ENCODE measurements at places on chromosomes 13 and 19.
A peak's percentile ranks its signal among the peaks of the same experiment; 100 is the strongest.

DNA sequence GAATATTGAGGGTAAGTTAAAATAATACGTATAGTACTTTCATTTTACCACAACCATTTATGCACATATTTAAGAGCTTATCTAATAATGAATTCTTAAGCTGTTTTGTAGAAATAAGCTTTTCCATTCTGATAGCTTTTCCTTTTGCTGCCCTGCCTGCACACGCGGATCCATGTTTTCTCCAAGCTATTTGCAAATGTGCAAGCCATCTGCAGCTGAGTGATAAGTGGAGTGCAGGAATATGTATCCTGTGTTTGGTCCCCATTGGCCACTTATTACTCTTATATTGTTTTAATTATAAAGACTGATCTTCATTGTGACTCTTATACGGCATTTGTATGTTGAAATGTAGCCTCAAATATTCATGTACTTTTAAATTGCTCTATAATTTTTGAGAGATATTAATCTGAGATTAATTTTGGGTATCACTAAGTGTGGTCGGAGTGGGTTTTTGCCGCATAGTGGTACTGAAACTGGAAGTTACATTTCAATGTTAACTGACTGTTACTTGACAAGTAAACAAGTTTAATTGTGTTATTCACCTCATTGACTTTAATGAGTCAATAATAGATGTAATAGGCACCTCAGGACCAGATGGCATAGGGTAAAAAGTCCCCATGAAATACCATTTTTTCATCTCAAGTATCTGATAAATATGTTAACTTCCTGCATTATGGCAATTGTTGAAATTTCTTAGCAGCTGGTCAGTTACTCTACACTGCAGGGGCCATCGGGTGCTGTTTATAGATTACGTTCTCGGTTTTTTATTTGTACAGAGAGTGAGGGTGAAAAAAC is 1567.4 kb downstream of the EFNB2 start:
- no peak for DNase-seq

DNA sequence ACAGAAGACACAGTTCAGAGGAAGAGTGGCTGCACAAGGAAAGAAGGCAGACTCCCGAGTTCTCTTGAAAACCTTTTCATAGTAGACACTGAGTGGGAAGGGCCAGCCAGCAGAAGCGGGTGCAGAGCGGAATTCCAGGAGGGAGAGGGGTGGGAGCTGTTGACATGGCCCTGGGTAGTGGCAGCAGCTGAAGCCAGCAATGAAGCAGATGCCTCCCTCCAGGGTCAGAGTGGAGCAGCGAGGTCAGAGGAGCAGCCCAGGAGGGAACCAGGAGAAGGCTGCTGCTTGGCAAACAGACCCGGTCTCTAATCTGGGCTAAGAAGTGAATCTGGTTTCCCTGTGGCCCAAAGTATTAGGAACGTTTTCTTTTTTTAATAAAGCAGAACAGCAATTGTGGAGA is 73.9 kb upstream of the SPATA13 start:
- DNase-seq = no peak

DNA sequence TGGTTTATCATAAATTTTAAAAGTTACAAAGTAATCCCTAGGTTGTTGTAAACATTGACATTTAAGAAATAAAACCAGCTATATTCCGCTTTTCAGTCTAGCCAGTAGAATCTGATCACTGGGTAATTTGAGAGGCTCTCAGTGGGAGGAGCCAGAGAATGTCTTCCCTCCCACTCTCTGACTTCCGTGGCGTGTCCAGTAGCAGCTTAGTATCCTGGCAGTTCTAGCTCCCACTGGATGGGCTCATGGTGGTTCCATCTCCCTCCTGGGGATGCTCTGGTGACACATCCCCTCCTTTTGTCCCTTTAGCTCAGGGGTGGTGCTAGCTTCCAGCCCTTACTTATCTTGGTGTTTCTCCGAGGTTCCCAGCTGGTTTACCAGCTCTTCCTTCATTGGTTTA is 34.5 kb downstream of the MTUS2 start:
- no peak for DNase-seq

GRCh38 chr19:14818588-14818987 is 16.4 kb downstream of the OR7A5 start:
- DNase-seq = no peak

DNA sequence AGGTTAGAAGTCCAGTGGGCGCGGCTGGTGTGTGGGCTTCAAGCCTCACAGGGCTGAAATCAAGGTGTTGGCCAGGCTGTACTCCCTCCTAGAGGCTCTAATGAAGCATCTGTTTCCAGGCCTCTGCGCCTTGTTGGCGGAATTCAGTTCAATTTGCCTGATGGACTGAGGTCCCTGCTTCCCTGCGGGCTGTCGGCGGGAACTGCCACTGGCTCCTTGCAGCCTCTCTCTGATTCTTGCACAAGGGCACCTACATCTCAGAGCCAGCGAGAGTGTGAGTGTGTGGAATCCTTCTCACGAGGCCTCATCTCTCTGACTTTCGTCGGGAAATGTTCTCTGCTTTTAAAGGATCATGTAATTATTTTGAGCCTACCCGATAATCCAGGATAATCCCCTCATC is 128.6 kb downstream of the DLEU7 start:
- DNase-seq = no peak

- DNase-seq = no peak
These were observed 3.7 kb downstream of the CALM3 start for GRCh38 chr19:46604781-46605355.

DNA sequence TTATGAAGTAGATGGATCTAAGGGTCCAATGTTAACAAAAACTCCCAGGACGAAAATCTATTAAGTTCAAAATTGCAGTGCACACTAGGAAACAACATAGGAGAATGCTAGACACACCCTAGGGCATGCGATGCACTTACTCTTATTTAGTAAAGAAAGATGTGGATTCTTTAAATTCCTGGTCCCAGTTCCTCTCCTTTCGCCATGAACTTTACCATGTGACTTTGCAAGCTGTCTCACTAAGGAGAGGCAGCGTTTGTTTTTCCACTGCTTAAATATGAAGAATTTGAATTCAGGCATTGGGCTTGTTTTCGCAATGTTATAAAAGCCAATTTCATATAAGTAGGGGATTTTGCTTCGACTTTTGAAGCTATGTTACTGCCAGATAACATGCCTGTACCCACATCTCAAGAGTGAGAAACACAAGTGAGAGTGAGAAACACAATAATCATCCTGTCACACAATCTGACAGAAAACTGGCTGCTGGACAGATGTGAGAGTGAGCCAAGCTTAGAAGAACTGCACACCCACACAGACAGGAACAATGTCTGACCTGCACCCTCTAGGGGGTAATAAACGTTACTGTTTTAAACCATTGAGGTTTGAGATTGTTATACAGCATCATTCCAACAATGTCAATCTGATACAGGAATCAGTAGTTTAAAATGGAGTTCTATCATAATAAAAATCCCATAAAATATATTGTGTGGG is 1308.4 kb downstream of the SLITRK5 start:
- no peak for DNase-seq

DNA sequence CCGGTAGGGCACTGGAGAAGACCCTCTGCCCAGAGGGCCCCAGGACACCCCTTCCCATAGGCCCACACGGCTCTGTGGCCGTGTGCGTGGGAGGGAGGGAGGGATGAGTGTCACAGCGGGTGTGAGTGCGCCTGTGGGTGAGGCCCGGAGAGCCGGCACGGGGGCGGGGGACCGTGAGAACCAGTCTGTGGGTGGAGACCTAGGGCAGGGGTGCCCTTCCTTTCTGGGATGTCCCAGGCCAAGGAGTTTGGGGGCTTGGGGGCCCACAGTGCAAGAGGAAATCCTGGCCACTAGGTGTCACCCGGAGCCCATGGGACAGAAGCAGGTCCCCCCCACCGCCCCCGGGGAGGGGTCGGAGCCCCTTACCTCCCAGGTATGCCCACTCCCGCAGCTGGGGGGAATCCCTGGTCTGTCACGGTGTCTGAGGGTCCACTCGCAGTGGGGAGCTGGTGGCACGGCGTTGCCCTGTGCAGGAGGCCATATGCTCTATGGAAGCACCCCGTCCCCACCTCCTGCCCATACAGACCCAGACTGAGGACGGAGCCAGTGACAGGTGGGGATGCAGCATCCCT is 16.0 kb upstream of the SLC7A10 start:
- DNase-seq = peak; percentile 30

DNA sequence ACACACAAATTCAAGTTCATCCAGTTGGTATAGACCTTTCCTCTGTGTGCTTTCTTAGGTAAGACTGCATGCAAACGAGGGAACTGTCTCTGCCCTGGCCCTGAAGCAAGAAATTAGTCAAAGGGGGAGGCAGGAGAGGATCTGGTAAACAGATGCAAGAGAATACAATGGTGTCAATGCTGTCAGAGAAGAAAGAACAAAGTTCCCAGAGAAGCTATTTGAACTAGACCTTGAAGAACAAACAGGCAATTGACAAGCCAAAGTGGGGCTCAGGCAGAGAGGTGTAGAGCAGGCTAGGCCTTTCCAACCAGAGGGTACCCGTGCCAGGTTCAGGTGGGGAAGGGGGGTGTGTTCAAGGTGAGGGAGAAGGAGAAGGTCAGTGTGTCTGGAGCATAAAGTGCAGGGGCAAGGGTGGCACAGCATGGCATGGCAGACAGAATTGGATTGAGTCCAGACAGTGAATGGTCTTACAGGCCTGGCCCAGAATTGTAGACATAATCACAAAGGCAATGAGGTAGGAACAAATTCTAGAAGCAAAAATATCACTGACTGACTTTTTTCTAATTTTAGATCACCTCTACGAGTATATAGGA is 95.0 kb upstream of the STARD13 start:
- no peak for DNase-seq

GRCh38 chr13:48578516-48579164 is 45.8 kb upstream of the RCBTB2 start:
- no peak for DNase-seq

DNA sequence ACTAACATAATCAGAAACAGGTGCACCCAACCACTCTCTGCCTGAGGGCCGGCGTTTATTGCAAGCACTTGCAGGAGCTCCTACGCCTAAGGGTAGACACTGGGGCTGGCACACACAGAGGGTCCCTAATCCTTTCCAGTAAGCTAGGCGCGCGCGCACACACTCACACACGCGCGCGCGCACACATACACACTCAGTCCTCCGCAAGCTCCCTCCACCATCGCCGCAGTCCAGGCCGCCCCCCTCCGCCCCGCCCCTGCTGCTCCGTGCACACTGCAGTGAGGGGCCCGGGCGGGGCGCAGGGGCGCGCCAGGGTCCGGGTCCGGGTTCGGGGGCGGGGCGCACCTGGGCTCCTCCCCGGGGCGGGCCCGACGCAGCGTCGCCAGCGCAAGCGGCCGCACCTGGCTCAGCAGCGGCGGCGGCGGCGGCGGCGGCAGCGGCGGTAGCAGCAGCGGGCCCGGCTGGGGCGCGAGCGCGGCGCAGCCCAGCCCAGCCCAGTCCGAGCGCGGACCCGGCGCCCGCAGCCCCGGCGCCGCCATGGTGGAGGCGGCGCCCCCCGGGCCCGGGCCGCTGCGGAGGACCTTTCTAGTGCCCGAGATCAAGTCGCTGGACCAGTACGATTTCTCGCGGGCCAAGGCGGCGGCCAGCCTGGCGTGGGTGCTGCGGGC is at the start of gene CAMSAP3:
CAMSAP3 (plus strand) TSS at position 398 of the 668 bp plus-strand sequence; CDS start at position 538, 140 bp downstream.
- peak; percentile 51 for DNase-seq

DNA sequence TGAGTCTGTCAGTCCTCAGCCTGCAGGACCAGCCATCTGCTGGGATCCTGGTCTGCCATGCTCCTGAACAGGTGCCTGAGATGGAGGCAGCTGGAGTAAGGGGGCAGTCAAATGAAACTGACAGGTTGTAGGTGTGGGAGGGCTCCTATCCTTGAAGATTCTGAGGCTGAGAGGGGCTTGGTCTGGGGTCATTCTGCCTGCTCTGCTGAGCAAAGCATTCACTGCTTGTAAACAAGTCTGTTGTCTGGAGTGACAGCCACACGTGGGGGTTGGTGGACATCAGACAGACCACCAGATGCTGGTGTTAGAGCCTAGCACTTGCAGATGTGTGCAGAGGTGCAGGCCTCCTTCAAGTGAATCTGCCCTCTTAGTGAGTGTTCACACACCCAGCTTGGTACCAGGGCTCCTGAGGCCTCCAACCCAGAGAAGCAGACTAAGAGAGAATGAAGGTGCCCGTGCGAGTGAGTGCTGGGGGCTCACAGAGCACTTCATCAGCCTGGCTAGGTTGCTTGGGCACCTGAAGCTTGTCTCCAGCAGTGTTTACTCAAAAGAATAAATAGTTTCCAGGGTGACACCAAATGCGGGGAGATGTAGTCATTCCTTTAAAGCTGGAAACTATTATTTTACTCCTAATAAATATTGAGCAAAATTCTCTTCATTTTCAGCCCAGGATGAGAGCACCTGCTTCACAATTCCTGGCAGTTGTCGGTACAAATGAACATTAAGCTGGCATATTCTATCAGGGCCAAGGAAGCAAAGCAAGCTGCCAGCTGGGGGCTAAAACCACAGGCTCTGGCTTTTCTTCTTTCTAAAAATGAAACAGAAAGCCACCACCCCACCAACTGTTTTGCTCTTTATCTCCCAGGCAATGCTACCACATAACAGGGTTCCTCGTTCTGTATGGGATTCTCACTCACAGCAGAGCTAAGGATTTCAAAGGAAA is 82.3 kb downstream of the RNASEH2B start:
- DNase-seq = no peak

- no peak for DNase-seq
These were observed 314.1 kb downstream of the FOXO1 start for GRCh38 chr13:40352380-40352778.

DNA sequence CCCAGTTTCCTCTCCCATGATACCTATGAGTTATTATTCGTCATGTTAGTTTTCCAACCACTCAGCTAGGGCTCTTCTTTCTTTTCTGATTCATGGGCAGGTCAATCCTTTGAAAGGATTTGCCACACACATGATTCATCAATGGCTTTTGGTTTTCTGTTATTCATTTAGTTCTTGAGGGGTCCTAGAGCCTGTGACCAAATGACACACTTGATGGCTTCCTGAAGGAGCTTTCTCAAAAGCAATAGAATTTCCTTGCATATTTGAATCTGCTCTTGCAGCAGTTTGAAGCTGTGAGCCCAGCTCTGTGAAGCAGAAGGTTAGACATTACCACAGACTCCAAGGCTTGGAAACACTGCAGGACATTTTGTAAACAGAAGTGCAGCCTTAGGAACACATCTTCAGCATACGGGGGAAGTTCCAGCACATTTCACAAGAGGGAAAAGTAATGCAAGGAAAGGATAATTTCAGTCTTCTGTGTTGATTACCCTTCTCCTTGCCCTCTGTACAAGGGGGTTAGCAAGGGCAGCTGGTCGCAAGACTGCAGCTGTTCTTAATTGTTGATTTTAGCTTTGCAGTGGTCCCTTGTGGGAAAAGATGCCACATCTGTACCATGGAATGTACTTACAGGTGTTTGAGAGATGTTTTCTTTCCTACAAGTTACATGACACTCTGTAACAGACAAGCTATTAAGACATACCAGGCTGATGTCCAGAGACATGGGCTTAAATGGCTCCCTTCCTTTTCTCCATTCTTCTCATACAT is 338.6 kb downstream of the KCNRG start:
- no peak for DNase-seq

DNA sequence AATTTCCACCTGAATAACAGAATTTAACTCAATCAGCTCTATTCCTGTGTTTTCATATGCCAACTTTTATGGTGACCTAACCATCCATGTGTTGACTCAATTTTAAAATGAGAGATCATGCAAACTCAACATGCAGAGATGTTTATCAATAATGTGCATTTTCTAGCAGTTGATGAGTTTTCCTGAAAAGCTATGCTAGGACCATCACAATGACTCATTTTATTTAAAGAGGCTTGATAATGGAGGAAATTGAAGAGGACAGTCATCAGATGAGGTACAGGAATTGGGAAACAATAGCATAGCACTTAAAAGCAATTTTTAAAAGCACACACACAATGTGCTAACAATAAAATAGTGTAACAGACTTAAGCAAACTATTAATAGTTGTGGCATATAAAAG is 127.1 kb downstream of the VWA8 start:
- no peak for DNase-seq
